ENCODE measurements at places on chromosomes 16 and 17.

- DNase-seq: no peak
Measured at GRCh38 chr17:34393401-34393800, 30.4 kb upstream of the CCL1 start.

- no peak for DNase-seq
Measured at GRCh38 chr17:75317671-75318070, 28.4 kb upstream of the SLC25A19 start.

- DNase-seq: no peak
Measured at GRCh38 chr16:8796469-8797363, 723 bp downstream of the TMEM186 start.

- no peak for DNase-seq
Measured at GRCh38 chr16:89707695-89708094, 6.2 kb upstream of the SPATA2L start.

Measured in HCT116 (cell line).